ENCODE measurements at places on chromosomes 7 and 10.

DNA sequence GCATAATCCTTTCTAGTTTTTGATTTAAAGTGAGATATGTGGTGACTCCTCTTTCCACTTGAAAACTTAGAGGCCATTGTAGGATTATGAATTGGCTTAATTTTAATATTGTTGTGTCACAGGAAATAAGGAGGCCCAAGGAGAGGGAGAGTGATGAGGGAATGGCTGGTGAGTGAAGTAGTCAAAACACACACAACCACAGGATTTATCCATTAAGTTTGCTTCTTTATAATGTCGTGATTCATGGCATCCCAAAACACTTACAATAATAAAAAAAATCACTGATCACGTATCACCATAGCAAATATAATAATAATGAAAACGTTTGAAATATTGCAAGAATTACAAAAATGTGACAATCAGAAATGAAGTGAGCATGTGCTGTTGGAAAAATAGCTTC lies 1215.5 kb upstream of the LRRTM3 start:
- no peak for DNase-seq

- DNase-seq = no peak
Observed at GRCh38 chr7:96621932-96622331, 87.7 kb downstream of the SEM1 start.

DNA sequence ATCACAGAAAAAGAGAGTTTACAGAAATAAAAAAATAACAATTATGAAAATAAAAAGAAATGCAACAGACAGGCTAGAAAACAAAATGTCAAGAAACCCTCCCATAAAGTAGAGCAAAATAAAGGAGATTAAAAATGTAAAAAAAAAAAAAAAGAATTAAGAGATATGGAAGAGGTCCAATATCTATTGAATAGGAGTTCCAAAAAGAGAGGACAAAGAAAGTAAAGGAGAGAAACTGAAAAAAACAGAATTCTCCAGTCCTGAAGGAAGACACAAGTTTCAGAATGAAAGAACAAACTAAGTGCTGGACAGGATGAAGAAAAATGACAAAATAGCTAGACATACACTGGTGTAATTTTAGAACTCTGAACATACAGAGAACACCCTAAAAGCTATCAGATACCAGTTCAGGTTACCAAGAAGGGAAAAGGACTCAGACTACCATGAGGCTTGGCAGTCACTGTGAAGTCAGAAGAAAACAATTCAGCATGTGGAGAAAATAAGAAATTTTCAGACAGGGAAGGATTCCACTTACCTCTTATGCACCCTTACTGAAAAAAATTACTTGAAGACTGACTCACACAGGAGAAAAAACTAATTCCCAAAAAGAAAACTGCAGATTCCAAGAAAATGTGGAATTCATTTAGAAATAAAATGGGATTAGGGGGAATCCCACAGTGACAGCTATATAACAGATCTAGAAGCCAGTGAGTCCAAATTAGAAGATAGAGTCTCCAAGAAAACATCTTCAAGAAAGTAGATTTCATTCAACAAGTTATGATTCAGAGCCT lies 40.4 kb upstream of the ABLIM1 start:
- no peak for DNase-seq

GRCh38 chr7:24720283-24720682 lies 37.0 kb downstream of the GSDME start:
- DNase-seq = no peak

- no peak for DNase-seq
Observed at GRCh38 chr10:100371482-100372027, 24.5 kb downstream of the SCD start.

DNA sequence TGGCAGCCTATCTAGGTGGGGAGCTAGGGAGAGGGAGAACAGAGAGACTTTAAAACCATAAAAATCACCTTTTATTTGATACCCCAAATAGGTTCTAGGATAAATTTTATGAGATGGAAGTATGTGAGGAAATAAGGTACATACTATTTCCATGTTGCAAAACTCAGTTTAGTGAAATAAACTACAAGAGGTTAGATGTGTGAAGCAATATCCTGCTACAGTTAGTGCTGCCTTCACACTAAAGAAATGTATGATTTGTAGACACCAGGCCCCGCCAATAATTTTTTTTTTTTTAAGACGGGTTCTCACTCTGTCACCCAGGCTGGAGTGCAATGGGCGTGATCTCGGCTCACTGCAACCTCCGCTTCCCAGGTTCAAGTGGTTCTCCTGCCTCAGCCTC lies 34.4 kb upstream of the RSBN1L start:
- DNase-seq = no peak

DNA sequence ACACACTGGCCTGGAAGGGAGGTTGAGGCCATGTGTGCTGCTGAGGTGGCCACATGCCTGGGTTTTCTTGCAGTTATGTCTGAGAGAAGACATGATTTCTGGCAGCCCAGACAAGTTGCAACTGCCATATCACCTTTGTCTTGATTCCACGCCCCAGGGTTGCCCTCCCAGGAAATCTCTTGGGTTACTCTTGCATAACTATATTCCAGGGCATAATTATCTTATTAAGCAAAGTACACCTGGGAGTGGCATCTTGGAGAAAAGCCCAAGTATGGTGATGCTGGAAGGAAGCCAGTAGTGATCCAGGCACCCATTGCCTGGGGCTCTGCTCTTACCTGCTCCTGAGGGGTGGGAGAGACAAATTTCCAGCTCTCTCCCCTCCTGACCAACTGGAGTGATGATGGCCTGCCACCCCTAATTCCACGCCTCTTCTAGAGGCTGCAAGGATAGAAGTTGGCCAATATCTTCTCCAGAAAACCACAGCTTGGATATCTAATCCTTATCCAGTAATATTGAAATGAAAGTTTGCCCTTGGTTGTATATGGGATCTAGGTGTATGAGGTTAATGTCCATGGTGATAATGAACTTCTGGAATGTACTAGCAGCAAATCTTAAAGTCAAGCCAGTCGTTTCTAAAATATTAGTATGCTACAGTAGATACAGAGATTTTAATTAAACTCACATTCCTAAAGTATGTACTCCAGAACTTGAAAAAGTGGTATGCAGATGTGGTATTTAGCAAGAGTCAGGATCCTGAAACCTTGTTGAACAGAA lies 5.0 kb downstream of the AKR1B10 start:
- peak; percentile 68 for DNase-seq

DNA sequence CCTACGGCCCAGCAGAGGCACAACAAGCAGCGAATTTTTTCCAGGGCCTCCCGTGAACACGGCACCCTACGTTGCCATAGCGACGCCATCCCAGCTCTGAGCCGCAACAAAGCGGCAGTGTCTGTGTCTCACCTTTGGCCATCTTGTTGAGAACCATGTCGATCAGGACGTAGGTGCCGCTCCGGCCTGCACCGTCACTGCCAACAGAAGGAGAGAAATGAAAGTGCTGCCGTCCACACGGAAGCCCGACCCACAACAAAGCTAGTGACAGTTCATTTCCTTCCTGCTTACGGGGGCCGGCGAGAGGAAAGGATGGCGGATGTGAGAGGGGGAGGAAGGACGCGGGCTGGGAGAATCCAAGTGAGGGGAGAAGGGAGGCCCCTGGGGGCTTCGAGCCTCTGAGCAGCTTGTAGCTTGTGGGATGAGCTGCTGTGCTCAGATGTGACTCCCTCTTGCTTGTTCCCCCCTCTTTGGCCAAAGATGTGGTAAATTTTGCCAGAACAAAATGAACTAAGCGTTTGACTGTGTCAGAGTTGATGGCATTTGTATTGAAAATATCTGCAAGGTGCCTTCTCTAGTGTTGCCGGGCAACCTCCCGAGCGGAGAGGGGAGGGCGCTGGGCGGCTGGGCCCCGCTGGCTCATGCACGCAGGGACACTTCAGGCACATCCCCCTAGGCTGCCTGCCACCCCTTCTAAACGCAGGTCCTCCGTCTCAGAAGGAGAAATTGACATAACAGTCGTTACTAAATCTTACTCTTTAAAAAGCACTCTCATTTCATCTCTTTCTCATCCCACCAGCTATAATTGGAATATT lies 232.2 kb downstream of the DNAJB6 start:
- no peak for DNase-seq
